Bronchial epithelial cell (primary cell): ENCODE measurements at places on chromosomes 5 and 9. TPM values are rescaled to one million over a fixed set of nuclear protein-coding genes. Genes with fewer than 3 reads are reported as not detected.

DNA sequence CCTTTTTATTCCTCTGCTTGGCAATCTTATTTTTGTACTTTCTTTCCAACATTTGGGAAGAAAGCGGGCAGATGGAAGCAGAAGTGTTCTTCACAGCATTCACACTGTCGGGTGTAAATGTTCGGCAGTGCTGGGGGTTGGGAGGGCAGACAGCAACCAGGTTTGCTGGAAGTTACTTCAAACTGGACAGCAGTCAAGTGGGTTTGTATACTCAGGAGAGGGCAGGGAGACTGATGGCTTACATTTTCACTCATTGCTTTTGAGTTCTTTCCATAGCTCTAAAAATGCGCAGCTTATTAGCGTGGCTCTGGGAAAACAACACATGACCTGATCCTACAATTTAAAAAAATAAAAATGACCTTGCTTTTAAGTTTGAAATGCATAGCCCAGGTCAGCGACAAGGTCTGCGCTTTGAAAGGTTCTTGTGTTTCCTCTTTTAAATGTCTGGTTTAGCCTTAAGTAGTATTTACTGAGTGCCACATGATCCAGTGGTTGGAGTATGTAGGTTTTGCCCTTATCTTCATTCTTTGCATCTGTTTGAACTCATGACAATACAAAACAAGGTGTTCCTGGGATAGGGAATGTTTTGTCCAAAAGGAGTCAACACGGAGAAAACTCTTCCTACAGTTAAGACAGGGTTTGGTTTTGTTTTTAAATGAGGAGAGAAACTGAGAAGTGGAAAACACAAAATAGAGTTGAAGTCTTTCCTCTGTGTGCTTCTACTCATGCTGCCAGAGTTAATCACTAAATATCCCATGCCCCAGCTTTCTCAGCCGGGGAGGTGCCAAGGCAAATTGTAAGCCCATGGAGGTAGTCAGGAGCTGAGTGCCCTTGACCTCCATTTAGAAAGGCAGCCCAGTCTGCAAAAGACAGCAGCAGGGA is 132.7 kb upstream of the DMRT1 start:
- DNase-seq = peak; percentile 16

GRCh38 chr5:104456122-104456521 is 893.5 kb upstream of the NUDT12 start:
- no peak for DNase-seq

DNA sequence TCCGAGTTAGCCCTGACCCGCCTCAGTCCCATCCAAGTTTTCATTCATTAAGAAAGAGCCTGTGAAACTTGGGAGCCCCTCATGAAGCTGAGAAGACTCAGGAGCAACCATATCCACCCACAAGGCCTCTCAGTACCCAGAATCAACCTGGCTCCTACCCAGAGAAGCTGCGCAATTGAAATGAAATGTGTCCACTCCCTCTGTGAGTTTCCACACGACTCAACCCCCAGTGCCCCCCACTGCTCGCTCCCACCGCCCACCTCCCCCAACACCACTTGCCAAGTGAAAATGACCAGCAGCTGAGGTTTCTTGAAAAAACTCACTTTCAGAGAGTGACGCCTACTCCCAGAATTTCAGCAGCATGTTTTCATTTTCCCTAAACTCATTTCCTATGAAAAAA is 104.6 kb downstream of the CDK5RAP2 start:
- DNase-seq = no peak

DNA sequence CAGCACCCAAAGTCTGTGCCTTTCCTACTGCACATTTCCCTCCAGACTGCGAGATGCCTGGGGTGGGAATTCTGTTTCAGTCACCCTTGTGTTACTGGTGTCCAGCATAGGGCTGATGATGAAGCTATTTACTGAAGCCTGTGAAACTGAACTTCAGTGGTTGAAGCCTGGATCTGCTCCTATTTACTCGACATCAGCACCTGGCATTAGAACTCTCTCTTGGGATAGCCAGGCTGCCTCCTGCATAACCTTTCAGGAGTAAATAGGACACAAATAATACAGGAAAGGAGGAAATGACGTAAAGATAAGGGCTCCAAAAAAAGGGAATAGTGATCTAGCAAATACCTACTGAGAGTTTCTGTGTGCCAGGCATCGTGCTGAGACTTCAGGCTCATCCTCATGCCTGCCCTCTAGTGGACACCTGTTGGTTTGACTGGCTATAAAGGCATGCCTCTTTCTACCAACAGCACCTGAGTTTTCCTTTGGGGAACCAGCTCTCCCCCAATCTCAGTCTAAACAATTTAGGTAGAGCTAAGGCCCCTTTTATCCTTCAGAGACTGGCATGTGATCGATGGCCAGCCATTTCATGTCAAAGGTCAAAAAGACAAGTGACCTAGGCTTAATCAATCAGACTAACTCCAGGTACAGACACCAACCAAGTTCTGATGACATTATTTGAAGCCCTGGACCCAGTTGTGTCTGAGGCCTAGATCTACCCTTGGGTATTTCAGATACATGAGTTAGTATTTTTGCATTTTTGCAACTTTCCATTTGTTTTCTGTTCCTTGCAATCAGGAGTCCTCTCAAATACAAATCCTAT is 192.1 kb upstream of the TRIM32 start:
- peak; percentile 31 for DNase-seq

DNA sequence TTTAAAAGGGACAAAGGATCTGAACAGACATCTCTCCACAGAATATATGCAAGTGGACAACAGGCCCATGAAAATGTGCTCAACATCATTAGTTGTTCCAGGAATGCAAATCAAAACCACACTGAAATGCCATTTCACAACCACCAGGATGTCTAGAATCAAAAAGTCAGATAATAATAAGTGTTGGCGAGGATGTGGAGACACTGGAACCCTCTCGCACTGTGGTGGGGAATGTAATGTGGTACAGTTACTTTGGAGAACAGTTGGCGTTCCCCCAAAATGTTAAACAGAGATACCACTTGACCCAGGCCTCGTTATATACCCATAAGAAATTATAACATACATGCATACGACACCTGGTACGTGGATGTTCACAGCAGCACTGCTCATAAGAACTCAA is 38.6 kb downstream of the SARDH start:
- DNase-seq = no peak

DNA sequence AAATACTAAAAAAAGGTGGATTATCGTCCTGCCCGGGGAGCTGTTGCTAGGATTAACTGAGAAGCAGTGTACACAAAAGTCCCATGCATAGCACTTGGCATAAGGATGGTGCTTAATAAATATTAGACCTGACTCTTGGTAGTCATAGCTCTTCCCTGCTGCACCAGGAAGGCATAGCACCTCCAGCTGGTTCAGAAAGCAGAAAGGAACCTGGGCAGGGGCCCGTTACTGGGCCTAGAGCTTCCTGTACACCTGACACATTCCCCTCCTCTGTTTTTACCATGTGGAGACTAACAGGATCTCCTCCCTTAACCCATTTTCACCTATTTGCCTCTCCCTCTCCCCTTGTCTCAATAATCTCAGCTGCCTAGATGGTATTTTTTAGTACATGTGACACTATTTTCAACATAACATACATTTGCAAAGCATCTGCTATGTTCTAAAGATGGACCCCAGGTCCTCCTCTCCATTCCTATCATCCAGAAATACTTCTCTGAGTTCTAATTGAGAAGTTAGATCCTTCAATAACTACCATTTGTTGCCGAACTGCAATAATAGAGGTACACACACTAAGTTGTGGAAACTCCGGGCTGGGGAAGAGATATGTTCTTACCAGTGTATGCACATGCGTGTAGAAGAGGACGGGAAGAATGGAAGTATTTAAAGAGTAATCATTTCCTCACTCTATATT is 3.2 kb upstream of the ANP32B start:
- DNase-seq = no peak

DNA sequence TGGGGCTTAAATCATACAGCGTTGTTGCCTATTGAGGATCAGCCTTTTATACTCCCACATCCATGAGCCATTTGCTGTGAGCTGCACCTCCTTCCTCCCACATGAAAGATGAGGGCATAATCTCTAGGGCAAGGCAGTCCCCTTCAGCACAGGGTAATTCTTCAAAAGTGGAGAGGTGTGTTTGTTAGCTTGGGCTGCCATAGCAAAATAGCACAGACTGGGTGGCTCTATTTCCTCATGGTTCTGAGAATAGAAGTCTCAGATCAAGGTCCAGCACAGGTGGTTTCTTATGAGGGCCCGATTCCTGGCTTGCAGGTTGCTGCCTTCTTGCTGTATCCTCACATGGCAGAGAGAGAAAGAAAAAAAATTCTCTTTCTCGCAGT is 121.8 kb upstream of the SLC12A2 start:
- no peak for DNase-seq

- peak; percentile 18 for DNase-seq
These were observed 118.0 kb upstream of the PHYKPL start for GRCh38 chr5:178350361-178351220.

DNA sequence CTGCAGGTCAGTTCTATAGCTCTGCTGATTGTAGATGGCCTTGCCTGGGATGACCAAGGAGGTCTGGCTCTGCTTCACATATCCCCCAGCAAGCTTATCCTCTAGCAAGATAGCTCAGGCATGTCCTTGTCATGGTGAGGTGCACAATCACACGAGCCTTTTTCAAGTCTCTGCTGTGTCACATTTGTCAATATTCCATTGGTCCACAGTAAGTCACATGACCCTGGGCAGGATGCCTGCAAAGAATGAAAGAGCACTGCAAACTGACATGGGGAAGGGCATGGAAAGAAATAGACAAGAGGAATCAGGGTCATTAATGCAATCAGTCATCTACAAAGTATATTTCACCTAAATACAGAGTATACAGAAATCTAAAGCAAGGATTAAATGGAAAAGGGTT is 142.0 kb downstream of the RORB start:
- DNase-seq = no peak

GRCh38 chr5:128412145-128412930 is 125.7 kb downstream of the FBN2 start:
- DNase-seq = no peak

GRCh38 chr9:106404137-106404536 is 458.8 kb upstream of the ZNF462 start:
- no peak for DNase-seq

DNA sequence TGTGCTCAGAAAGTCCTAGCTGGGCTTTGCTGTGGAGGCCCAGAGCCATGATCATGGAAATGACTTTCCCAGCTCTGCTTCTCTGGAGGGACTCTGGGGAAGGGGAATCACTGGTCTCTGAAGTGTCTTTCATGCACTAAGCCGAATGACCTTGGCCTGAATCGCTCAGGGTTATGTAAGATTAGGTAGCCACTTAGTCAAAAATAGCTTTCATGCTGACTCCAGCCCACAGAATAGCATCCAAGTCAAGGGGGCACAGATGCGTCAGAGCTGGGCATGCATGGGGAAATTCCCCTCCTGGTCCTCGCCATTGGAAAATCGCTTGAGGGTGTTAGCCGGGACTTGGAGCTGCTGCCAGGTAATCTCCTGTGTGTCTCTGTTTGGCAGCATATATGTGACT is 36.1 kb upstream of the PPARGC1B start:
- peak; percentile 20 for DNase-seq

DNA sequence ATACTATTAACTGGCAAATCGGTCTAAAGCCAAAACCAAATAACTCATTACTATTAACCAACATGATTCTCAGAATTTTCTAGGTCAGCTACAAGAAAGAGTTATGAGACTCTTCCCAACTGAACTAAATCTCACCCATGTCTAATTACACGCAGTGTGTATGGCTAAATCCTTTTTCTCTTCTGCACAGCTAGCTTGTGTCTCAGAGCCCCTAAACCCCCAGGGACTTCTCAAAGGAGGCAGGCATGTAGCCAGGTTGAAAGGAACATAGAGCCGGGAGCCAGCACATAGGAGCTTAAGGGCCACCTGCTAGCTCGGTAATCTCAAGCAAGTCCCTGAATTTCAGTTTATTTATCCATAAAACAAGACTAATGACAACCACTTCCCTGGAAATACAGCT is 2.2 kb upstream of the GZMK start:
- DNase-seq = no peak

- no peak for DNase-seq
These were observed 51.8 kb upstream of the APC start for GRCh38 chr5:112685931-112686330.

NCS1 gene
- total RNA-seq = 22.9 and 26.6 TPM in 2 replicates

SPAAR gene
- total RNA-seq = not detected in 2 replicates

ADAMTS6 gene
- 5.9 and 17.6 TPM in 2 replicates for total RNA-seq

WDR31 gene
- total RNA-seq = 1.6 and 4.6 TPM in 2 replicates

PCDHAC1 gene
- 1.6 and 1.7 TPM in 2 replicates for total RNA-seq

FOXI1 gene
- not detected in 2 replicates for total RNA-seq
